BJ (cell line): ENCODE measurements at places on chromosomes 7 and 10.

DNA sequence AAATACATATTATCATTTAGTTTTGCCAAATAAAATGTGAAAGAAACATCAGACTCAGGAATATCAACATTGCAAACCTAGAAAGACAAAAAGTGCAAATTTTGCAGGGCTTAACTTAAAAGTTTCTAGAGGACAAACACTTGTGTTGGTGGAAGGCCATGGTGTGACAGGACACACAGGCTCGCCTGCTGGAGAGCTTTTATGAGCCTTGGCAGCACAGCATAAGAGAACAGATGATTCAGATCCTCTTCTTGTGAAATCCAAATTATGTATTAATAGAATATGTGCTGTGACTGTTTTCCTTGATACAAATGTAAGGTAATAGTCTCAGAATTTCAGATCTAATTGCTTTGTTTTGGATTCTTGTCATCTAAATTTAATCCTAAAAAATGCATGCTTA, 72.9 kb upstream of the ABCB5 start:
- peak; percentile 3 for DNase-seq

- no peak for DNase-seq
Observed at GRCh38 chr7:80830010-80830409, 88.8 kb downstream of the SEMA3C start.

DNA sequence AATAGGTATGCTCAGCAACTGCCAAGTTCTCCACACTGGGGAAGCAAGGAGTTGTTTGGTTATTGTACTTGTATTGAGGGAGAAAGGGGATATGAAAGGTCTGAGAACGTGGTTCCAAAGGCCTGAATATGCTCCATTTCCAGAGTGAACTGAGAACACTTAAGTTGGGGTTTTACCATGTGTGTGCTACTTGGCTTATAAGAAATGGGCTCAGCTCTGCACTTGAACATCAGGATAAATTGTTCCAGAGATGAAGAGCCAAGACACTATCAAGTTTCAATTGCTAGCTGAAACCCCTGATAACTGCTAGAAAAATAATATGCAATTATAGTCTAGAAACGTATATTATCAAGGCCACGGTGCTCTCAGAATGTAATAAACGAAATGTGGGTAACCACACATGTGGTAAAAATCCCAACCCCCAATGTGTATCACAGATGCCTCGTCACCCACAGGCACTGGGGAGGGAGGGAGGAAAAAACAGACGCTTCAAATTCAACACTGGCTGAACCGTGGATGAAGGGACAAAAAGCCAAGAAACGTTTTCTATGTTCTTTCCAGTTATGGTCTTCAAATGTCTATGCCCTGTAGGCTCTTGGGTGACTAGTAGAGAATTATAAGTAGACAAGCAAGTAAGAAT, 16.3 kb downstream of the ELMO1 start:
- no peak for DNase-seq

DNA sequence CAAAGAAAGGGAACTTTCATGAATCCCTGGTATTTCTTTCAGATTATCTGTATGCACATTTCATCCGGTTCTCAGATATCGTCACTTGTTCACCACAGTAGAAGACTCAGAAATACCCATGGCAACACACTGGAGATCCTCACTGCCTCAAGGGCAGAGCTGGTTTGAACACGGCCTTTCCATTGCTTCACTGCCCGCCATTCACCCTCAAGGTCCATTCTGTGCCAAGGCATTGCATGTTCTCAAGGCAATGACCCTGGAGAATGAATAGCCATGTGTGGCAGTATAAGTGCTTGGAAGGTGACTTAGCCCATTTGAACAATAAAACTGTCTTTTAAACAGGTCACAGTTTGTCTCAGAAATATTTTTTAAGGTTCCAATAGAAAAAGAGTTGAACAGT, 606.5 kb downstream of the IPMK start:
- no peak for DNase-seq

DNA sequence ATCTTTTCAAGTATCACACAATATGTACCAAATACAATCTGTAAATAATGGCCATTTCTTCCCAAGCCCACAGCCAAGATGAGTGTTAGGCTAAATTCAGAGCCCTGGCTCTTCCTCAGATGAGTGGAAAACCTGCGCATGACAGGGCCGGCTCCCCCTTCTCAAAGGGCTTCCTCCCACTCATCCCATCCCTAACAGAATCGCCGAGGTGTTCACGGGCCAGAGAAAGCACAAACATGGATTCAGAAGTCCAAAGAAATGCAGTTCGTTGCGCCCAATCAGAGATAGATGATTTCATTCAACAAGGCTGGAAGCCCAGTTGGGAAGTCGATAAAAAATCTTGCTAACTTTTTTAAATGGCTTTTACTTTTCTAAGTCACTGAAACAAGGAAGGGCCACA, 121.8 kb downstream of the UBE2H start:
- DNase-seq = no peak

- DNase-seq = no peak
Observed at GRCh38 chr10:46253076-46254006, 33.5 kb upstream of the ANTXRL start.

DNA sequence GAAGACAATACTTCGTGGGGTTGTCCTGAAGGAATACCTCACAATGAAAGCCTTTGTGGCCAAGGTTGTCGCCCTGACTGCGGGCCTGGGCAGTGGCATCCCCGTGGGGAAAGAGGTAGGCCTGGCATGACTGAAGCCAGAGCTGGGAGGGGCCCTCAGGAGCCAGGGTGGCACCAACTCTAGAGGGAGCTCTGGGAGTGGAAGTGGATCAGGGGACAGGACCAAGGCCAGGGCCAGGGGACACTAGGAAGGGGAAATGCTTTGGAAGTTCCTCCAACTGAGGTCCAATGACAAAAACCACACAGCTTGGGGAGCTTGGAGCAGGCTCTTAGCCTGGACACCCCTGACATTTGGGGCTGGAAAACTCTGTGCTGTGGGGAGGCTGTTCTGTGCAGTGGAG, 5.8 kb downstream of the CLCN1 start:
- no peak for DNase-seq

GRCh38 chr10:77613476-77614130, 24.0 kb downstream of the KCNMA1 start:
- no peak for DNase-seq

GRCh38 chr7:138254444-138254843, 178.2 kb downstream of the AKR1D1 start:
- DNase-seq = no peak

- DNase-seq = no peak
Observed at GRCh38 chr10:123009105-123009820, 457 bp downstream of the ACADSB start.

DNA sequence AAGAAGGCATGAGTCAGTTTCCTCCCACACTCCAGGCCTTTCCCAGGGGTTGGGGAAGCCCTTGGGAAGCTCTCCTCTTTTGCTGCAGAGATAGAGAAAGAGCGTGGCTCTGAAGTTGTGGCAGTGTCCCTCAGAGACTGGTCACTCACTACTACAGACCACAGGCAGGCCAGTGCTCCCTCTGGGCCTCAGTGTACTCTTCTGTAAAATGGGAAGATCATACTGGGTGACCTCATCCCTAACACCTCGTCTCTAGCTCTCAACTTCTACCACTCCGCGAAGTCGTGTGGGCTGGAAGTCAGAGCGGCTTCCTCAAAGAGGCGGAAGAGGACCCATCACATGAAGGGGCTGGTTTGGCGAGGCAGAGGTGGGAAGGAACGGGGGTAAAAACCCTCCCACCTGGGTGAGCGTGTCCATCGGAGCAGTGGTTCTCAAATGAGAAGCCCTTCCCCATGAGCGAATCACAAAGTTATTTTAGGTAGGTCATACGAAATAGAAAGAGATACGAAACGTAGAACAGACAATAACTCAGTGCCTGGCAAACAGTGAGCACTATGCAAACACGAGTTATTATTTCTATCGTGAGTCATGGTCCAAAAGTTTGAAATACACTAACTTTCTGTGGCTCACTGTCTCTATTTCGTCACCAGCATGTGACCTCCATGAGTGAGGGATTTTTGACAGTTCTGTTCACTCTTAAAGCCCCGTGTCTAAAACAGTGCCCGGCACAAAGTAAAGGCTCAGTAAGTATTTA, 32.7 kb downstream of the PRKAG2 start:
- DNase-seq = no peak

GRCh38 chr7:91127959-91128358, 136.3 kb upstream of the FZD1 start:
- no peak for DNase-seq

GRCh38 chr10:126523071-126523470, 134.8 kb upstream of the ADAM12 start:
- no peak for DNase-seq

DNA sequence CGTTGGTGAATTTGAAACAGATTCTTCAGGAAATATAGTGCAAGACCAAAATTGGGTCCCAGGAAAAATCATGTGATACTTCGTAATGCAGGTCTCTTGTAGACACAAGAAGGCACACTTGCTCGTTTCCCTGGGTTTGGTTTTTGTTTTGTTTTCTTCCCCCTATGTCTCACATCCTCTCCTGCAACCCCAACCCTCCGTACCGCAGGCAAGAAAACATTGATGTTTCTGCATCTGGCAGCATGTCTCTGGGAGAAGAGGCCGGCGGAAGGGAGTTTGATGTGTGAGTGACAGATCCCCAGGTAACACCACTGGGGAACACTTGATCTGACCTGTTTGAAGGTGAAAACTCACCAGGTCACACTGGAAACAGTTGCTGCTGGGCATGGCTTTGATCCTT, 718.5 kb downstream of the AUTS2 start:
- no peak for DNase-seq

GRCh38 chr10:87503401-87503800, 1.3 kb upstream of the MINPP1 start:
- DNase-seq = no peak

DNA sequence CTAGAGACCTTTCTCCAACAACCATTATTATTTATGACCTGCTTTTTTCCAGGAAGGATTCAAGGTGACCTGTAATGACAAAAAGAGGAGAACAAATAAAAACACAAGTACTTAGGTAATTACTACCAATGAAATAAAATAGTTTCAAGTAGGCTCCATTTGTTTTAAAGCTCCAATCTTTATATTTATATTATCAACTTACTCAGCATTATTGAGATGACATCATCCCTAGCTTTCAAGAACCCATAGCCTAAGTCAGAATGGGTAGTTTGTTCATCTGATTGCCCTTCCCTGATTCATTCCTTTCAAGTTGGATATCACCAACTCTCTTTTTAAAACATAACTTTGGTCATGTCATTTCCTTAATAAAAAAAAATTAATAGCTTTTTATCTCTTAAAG, 131.5 kb downstream of the GRM3 start:
- DNase-seq = no peak

DNA sequence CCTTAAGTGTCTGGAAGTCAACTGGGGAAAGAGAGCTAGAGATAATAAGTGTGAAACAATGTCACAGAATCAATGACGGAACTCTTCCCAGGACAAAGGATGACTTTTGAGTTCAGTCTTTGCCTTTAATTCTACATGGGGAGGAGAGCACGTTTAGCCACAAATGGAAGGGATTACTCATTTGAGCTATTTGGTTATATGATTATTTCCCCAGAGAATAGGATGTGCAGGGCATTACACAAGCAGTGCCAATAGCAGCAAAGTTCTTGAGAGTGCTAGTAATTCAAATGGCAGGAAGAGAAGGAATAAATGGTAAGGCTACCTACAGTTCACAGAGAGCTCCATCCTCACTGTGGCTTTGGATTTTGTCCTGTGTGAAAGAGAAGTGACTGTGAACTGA, 6.0 kb downstream of the EGFR start:
- DNase-seq = no peak

GRCh38 chr10:124084708-124085107, 8.7 kb downstream of the CHST15 start:
- no peak for DNase-seq

- no peak for DNase-seq
Observed at GRCh38 chr10:133230044-133230361, at the start of gene UTF1. Gene UTF1 (plus strand): TSS chr10:133230217. CDS start chr10:133230289, 72 bp downstream.

DNA sequence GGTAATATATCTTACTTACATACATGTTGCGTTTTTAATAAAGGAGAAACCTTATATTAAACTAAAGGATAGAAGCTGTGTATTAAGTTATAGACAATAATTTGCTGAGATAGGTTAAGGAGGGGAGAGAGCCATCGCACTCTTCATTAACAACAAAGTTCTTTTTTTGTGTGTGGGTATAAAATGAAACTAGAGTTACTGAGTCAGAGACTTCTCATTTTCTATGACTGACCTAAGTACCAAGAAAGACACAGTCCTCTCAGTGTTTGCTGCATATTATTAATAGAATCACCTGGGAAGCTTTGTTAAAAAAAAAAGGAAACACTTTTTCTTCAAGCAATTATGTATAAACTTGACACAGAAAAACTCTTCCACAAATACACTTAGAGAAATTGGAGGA, 31.4 kb downstream of the FEZF1 start:
- DNase-seq = no peak

DNA sequence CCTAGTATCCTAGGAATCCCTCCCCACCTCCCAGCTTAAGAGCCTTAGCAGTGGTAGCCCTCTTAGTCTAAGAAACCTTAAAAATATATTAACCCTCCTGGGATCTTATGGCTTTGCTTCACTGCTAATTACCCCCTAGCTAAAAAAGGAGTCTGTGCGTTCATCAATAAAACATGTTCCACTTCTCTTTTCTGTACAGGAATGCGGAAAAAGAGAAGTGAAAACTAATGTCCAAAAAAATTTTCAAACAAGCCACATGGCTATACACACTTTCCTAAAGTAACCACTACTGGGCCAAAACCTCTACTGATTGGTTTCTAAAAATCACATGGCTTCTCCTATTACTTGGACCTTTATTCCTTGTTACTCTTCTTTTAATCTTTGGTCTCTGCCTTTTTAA, 667.1 kb upstream of the LRRTM3 start:
- no peak for DNase-seq

DNA sequence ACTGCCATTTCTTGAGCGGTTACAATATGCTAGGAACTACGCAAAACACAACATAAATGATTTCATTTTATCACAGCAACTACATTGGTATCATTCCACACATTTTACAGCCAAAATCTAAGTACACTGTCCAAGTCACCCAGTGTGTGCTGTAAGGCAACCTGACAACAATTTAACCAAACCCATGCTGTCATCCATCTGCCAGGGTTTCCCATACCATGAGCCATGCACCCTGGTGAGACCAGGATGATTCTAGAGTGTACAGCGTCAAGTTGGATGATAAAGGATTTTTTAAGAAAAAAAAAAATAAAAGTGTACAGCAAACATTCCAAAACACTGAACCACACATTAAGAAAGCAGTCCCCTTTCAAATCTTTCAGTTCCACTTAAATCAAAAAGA, 52.9 kb downstream of the PIK3AP1 start:
- DNase-seq = no peak

DNA sequence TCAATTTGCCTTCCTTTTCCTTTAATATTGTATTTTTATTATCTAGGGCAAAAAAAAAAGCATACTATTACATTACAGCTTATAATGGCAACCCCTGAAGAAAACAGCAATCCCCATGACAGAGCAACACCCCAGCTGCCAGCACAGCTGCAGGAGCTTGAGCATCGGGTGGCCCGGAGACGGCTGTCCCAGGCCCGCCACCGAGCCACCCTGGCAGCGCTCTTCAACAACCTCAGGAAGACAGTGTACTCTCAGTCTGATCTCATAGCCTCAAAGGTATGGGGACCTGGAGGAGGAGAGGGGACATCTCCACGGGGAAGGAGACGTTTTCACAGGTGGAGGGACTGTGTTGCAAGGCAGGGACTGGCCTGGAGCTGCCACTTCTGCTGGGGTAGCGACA, 6.8 kb downstream of the STRA8 start:
- no peak for DNase-seq

GRCh38 chr7:1552200-1552599, 3.8 kb downstream of the TMEM184A start:
- no peak for DNase-seq

- no peak for DNase-seq
Observed at GRCh38 chr10:49478819-49479218, 60.1 kb downstream of the ERCC6 start.

GRCh38 chr10:7666253-7667023, at the start of gene ITIH5:
Gene ITIH5 (minus strand): TSS chr10:7666966. CDS start chr10:7666892, 74 bp downstream.
- DNase-seq = no peak
